Stimulated activated CD8-positive, alpha-beta memory T cell treated with anti-CD3 and anti-CD28 coated beads, Interleukin-2, amount 100 ng/mL, for 1 hour (primary cell): ENCODE measurements at places on chromosomes 5 and 9.

GRCh38 chr5:164202338-164202737 is 696.9 kb downstream of the MAT2B start:
- DNase-seq = no peak

DNA sequence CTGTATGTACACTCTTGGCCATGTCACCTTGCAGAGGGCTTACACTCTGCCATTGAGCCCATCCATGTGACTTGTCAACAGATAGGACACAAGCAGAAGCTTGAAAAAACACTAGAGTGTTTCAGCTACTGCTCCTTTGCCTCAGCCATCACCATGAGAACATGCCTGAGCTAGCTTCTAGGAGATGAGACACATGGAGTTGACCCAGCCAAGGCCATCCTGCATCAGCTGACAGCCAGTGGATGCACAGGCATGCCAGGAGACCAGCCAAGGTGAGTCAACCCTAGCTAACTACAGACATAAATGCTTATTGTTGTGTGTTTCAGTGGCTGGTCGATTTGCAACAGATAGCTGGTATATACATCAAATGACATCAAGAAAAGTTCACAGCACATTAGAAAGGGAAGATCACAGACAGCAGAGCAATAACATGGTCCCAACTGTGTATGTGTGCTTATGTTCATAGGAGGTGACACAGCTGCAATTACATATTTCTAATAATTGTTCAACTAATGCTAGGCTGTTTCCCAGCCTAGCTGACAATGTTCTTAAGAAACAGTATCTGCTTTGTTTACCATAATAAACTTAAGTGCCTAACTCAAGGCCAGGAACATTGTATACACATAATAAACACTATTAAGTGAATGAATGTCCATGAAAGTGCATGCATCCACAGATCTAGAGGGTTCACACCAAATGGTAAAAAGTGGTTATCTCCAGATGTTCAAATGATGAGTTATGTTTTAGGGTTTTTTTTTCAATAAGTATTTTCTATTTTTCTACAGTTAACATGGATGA is 105.7 kb downstream of the SPOCK1 start:
- DNase-seq = no peak

GRCh38 chr5:179795049-179795862 is 1.5 kb downstream of the LTC4S start:
- DNase-seq = no peak

DNA sequence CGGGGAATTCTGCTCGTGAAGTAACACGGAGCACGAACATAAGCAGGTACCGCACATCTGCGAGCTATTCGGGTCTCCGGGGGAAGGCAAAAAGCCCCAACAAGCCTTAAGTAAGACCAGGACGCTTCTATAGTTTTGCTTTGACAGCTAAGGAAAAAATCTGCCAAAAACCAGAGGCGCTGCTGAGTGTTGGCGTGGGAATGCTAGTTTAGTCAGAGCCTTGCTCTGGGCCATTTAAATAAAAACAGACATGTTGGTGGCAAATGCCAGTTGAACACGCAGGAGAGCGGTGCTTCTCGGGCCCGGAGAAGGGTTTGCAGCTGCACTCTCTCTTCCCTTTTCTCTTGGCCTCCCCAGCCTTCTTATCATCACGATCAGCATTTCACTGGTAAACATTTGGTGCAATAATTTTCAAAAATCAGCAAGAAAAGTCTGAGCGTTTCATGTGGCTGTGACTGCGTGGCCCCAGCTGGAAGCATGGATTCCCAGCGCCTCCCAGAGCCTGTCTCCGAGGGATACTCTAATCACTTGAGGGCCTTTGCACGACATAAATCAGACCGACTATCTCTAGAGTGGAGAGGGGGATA is 6.4 kb upstream of the NOTCH1 start:
- DNase-seq = no peak

DNA sequence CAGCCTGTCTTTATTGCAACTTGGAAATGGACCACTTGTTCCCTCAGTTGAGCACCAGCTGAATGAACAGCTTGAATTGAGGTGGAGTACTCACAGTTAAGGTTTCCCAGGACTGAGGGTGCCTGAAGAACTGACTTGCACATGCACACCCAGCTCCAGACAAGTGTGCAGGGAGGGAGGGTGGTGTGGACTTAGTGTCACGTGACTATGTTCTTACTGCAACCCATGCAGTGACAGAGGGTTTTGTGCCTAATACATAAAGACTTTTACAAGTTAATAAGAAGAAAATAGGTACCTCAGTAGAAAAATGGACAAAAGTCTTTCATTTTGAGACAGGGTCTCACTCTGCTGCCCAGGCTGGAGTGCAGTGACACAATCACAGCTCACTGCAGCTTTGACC is 18.0 kb downstream of the BARX1 start:
- DNase-seq = no peak

- no peak for DNase-seq
Observed at GRCh38 chr5:76544268-76544926, 78.8 kb downstream of the F2RL2 start.

DNA sequence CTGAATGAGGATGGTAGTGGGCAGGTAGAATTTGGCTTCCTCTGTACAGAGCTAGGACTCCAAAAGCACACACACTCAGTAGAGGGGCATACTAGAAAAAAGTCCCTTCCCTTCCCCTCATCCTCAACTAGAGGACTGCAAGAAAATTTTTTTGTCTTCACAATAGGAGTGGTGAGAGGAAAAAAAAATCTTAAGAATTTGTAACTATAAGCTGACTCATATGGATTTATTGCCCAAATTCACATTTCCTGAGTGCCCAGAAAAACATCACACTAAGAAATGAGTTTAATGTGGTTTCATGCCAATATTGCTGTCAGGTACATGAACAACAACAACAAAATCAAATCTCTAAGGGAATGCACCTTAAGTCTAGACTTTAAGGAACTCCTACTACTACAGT is 43.7 kb downstream of the RANBP6 start:
- no peak for DNase-seq

DNA sequence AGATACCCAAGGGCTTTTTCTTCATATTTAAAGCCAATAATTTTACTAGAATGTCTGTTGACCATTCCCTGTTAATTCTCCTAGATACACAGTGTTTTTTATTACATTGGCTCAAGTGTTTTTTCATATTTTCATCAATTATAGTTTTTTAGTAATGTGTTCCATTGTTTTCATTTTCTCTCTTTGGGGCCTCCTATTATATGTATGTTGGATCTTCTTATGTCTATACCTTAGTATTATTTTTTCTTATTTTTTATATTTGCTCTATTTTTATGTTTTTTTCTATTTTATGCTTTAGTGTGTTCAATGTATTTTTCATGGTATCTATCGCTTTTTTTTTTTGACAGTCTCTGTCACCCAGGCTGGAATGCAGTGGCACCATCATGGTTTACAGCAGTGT is 7.5 kb downstream of the KIAA1958 start:
- DNase-seq = no peak

DNA sequence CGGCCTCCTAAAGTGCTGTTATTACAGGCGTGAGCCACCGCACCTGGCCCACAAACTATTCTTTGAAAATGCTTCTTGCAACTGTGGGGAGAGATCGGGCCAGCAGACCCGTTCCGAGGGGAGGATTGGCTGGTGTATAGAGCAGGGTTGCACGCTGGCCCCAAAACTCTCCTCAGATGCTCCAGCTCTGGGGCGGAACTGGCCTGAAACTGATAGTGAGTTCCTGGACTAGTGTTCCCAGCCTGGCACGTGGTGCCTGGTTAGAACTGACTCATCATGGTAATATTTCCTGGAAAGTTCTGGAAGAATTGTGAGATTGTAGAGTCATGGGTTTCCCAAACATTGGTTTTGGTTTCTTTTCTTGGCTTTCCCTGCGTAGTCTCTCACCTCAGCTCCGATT is 120.5 kb downstream of the FBXL7 start:
- DNase-seq = no peak

DNA sequence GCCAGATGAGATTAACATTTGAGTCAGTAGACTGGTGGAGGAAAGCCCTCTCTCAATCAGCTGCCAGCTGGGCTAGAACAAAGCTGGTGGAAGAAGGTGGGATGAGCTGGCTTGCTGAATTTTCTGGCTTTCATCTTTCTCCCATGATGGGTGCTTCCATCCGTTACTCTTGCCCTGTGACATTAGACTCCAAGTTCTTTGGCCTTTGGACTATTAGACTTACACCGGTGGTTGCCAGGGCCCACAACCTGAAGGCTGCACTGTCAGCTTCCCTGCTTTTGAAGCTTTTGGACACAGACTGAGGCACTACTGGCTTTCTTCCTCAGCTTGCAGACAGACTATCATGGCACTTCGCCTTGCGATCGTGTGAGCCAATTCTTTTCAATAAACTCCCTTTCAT is 642.7 kb downstream of the TAF11L14 start:
- DNase-seq = no peak

- no peak for DNase-seq
Observed at GRCh38 chr5:174284873-174285272, 239.4 kb downstream of the NSG2 start.

DNA sequence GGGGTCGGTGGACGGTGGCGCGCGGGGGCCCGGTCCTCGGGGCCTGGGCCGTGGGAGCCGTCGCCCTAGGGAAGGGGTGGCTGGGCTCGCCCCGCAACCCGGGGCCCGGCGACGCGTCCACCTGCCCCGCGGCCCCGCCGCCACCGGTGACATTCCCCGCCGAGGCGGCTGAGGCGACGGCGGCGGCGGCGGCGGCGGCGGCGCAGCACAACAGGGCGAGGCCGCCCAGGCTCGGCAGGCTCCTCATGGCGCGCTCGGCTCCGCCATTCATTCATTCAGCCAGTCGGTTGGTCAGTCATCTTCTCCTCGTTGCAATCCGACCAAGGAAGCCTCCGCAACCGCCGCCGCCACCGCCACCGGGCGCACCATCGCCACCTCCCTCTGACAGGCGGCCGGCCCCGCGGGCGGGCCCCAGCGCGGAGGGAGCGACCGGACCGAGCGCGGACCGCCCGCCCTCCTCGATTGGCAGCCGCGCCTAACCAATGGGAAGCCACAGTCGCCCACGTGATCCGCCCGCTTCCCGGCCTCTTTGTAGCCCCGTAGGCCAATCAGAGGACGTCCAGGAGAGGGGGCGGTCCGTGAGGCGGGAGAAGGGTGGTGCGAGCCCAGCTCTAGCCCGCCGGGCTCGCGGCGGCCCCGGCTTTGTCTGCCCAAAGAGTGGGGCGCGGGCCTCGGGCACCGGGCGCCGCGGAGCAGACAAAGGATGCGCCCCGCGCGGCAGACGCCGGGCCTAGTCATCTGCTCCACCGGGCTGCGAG is at the start of gene MEGF9:
Gene MEGF9, minus strand, starts transcription at position 383 of the 758 bp plus-strand sequence. Its CDS starts 112 bp downstream, at position 271.
- DNase-seq = peak; percentile 91

DNA sequence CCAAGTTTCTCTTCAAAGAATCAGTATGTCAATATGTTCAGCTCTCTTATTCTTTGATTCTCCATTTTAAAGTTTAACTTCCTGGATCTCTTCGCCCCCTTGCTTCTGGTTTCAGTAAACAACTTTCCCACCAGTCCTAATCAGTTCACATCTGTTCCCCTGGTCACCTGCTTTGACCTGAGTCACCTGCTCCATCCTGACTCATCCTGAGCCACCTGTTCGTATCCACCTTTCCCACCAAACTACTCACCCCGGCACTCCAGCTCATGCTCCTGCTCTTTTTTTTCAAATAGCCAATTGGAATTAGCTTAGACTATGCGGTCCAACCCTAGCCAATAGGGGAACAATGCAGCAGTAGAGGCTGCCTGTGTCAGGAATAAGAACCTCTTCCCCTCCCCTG is 23.6 kb upstream of the CSF1R start:
- no peak for DNase-seq

GRCh38 chr9:37937366-37937765 is 33.4 kb upstream of the SLC25A51 start:
- no peak for DNase-seq

- DNase-seq = no peak
Observed at GRCh38 chr5:168314735-168315411, 23.4 kb downstream of the WWC1 start.

- DNase-seq = no peak
Observed at GRCh38 chr5:167769846-167770413, 521.5 kb upstream of the WWC1 start.

DNA sequence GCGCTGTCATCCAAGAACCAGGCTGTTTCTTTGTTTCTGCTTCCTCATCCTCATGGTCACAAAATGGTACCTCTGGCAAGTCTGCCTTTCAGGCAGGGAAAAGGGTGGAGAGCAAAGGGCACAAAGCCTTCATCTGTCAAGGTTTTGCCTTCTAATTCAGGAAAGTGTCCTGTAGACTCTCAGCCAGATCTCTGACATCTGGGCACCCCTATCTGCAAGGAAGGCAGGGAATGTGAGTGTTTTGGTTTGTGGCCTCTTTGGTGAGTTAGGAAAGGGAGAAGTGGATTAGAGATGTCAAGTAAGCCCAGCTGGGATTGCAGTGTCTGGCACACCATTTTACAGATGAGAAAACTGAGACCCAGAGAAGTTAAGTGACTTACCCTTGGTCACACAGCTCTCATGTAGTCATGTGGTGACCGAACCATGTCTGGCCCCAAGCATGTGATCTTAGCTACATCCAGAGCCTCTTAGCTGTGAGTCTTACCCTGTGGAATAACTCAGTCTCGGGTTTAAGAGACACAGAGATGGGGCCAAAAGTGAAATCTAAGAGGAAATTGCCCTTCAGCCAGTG is 115.6 kb upstream of the SAP30L start:
- no peak for DNase-seq

DNA sequence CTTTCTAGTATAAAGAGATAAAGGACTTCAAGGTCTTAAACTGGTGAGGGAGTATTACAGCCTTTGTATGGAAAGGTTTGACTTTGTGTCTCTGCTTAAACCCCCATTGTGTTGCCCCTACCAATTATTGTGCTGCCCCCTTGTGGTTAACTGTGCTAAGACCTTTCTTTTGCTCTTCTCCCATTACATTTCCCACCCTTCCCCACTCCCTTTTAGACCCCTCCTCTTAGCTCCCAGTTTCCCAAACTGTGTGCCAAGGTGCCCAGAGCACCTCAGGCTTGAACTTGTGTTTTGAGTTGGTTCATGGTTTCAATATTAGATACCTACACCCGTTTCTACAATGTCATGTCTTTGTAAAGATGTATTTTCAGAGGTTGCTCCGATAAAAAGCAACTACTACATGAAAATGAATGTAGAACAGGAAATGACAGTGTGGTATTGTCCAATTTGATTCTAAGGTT is 2.9 kb downstream of the JAK2 start:
- DNase-seq = no peak

DNA sequence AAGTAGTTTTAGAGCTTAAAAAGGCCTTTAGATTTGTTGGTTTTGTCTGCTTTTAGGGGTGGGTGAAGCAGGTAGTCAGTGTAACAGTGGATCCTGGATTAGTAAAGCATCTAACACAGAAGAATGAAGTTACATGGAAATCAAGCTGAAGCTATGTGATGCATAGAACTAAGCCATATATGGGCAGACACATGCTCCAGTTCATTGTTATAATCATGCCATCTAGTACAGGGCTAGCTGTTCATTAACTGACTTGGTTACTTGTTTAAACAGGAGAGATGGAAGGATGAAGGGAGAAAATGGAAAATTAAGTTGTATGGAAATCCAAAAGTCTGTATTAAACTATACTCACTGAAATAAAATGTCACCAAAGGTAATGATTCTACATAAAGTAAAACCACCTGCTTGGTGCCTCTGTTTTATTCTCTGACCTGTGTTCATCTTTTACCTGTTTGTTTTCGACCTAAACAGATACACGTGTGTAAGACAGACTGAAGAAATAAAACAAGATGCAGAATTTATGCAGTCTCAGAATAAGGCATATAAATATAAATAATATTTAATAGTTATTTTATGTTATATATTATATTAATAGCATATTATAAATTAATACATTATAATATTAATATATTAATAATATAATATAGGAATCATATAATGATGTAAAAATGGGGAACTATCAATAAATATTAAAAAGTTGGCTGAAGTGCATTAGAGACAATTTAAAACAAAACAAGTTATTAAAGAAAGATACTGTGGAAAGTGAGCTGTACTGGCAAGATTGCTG is 33.9 kb downstream of the MRPS30 start:
- no peak for DNase-seq

GRCh38 chr9:95438561-95439357 is 78.0 kb downstream of the PTCH1 start:
- no peak for DNase-seq
